ENCODE measurements at places on chromosomes 1 and 21. TPM values are rescaled to one million over a fixed set of nuclear protein-coding genes. Genes with fewer than 3 reads are reported as not detected.

The BMP8A gene
- 8.3 TPM for total RNA-seq

The CFHR3 gene
- not detected for total RNA-seq

DNA sequence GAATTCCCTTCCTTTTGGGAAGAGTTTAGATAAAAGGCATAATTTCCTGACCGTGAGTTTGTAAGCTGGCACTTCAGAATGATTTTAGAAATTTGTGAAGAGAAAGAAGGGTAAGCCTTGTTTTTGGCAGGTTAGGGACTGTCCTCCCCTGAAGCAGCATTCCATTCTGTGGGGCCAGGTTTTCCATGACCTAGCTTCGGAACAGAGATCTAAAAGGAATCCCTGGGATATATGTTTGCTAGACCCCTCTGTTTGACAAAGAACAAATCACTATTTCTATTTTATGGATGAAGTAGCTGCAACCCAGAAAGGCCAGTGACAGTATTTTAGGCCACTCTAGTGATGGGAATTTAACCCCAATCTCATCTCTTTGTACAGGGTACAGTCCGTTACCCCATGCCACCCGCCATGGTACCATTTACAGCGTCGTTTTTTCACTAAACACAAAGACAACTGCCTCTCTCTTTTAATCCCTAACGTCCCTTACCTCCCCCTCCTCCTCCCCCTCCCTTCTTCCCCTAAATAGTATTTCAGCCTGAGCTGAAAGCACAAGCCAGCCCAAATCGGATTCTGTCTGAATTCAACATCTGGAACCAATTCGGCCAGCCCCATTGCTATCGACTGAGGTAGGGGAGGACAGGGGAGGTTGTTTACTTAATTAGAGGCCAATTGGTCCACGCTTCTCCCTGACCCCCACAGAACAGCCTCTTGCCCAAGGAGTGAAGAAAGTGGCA, 23.4 kb upstream of the IKBKE start:
- H3K27me3 ChIP-seq, result no peaks in the 10 kb centered on the region
- DNase-seq, result no peak
- H3K4me1 ChIP-seq, result no peaks in the 10 kb centered on the region
- H3K4me3 ChIP-seq, result no peak overlapping the region

The SPATA21 gene
- total RNA-seq, result not detected

The PODN gene
- total RNA-seq, result 48.7 TPM

GRCh38 chr1:116904791-116905320, 4.9 kb upstream of the PTGFRN start:
- no peak overlapping the region for H3K4me3 ChIP-seq
- no peak for DNase-seq
- H3K27me3 ChIP-seq, result no peaks in the 10 kb centered on the region
- H3K4me1 ChIP-seq, result no peaks in the 10 kb centered on the region
- no peaks in the 10 kb centered on the region for H3K36me3 ChIP-seq
- peak overlapping the region; percentile 8 for H3K27ac ChIP-seq

GRCh38 chr1:8211251-8211882, 106.5 kb upstream of the SLC45A1 start:
- no peak overlapping the region for H3K27ac ChIP-seq
- DNase-seq, result no peak
- H3K4me3 ChIP-seq, result no peak overlapping the region
- H3K36me3 ChIP-seq, result no peaks in the 10 kb centered on the region

The WNT3A gene
- not detected for total RNA-seq

The NLRP3 gene
- 0.29 TPM for total RNA-seq

The LCE3C gene
- not detected for total RNA-seq

All from uterus (tissue), 4 donors.